ENCODE measurements at places on chromosomes 5 and 9. TPM values are rescaled to one million over a fixed set of nuclear protein-coding genes. Genes with fewer than 3 reads are reported as not detected.

DNA sequence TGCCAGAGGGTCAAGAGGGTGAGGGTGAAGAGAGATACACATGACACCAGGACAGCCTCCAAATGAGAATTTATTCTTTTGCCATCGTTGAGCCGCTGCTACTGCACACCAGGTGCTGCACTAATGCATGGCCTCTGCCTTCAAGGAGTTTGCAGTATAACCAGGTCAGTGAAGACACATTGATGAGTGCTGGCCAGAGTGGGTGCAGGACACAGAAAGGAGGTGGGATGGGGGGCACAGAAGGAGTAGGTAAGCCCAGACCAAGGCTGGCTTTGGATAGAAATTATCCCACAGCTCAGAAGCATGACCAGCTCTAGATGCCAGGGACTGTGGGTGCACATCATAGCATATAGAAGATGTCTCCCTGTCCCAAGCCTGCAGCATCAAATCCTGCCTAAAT, 38.0 kb downstream of the FOXI1 start:
- H3K4me3 ChIP-seq = no peak overlapping the region

GRCh38 chr9:124004593-124004992, 7.0 kb upstream of the LHX2 start:
- H3K27ac ChIP-seq = no peak overlapping the region
- H3K36me3 ChIP-seq = no peaks in the 10 kb centered on the region
- H3K4me1 ChIP-seq = peaks cover 30% of the 10 kb centered on the region
- no peak for DNase-seq

CDKN2B gene
- total RNA-seq = 1.3 TPM

DNA sequence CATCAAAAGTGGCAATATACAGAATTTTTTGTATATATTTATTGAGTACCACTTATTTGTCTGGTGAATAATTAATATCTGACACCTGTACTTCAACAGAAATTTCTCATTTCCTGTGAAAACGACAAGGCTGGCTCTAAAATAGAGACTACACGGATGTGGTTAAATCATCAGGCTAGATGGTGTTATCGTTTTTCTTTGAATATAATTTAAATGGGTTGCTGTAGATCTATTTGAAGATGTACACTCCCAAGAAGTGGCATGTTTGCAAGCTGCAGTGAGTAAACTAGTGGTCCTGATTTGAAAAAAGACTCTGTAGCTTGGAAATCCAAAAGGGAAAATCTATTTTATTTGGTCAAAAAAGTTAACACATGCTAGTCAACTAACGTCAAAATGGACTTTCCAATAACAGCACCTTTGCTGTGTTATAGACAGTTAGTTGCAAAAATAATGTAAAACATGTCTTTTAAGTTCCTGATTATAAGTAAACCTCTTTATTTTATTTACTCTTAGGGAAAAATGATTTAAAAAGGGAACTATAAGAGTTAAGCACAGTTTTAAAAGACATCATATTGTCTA, 13.8 kb downstream of the ST8SIA4 start:
- DNase-seq = no peak
- peaks cover 17% of the 10 kb centered on the region for H3K36me3 ChIP-seq
- H3K27me3 ChIP-seq = no peaks in the 10 kb centered on the region
- peaks cover 72% of the 10 kb centered on the region for H3K4me1 ChIP-seq

DNA sequence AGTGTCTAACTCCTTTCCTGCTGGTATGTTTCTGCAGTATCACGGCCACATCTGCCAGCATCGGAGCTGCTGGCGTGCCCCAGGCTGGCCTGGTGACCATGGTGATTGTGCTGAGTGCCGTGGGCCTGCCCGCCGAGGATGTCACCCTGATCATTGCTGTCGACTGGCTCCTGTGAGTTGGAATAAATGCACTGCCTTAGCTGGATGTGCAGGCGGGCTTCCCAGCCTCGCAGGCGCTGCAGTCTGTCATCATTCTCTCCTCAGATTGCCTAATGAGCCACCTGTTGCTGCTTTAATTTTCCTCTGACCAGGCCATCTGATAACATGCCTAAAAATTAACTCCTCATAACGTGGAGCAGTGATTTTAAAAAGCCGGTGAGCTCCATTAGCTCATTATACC, 79.1 kb upstream of the PLPP6 start:
- no peak for DNase-seq
- H3K4me1 ChIP-seq = no peaks in the 10 kb centered on the region
- H3K4me3 ChIP-seq = no peak overlapping the region
- no peaks in the 10 kb centered on the region for H3K36me3 ChIP-seq
- H3K27me3 ChIP-seq = no peaks in the 10 kb centered on the region

- no peak overlapping the region for H3K27ac ChIP-seq
- H3K4me1 ChIP-seq = no peaks in the 10 kb centered on the region
- H3K36me3 ChIP-seq = no peaks in the 10 kb centered on the region
Measured at GRCh38 chr9:82588301-82589180, 474.4 kb downstream of the RASEF start.

DNA sequence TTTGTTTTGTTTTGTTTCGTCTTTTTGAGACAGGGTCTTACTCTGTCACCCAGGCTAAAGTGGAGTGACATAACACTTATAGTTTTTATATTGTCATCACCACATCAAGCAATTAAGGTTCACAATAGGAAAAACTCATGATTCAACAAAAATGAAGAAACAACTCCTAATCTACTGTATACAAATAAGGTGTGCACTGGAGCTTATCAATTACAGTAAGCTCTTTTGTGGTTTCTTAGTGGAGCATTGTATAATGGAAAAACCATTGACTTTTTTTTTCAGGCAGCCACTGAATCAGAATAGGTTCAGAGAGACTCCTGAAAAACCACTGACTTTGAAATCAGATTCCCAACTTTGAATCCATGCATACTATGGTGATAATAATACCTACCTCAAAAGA, 10.8 kb upstream of the PLIN2 start:
- H3K4me1 ChIP-seq = peaks cover 23% of the 10 kb centered on the region
- no peak for DNase-seq
- no peak overlapping the region for H3K27ac ChIP-seq
- no peak overlapping the region for H3K4me3 ChIP-seq
- no peaks in the 10 kb centered on the region for H3K36me3 ChIP-seq

DNA sequence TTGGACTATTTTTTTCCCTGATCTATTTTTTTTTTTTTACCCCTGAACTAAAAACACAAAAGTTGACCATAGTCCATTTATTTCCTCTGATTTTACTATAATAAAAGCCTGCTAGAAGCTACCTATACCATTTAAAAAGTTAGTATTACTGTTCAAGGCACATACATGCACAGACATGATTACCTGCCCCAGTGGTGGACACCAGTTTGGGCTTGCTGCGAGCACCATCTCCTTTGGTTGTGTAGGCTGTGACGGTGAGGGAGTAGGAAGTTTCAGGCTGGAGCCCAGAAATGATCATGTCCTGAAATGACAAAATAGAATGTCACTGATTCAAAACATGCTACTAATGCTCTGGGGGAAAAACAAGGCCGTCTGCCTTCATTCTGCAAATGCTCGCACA, 693.1 kb upstream of the DMAC1 start:
- no peak for DNase-seq
- no peaks in the 10 kb centered on the region for H3K36me3 ChIP-seq
- H3K27ac ChIP-seq = no peak overlapping the region
- peaks cover 19% of the 10 kb centered on the region for H3K27me3 ChIP-seq

CCL28 gene
- total RNA-seq = 15.2 TPM

SEMA6A gene
- 0.23 TPM for total RNA-seq

SLC44A1 gene
- total RNA-seq = 10.0 TPM

CSF1R gene
- total RNA-seq = 1.2 TPM

SEMA5A gene
- total RNA-seq = 0.23 TPM

GRCh38 chr5:176870110-176870591, 29.0 kb downstream of the HK3 start:
- peaks cover 31% of the 10 kb centered on the region for H3K27me3 ChIP-seq
- peaks cover 7% of the 10 kb centered on the region for H3K36me3 ChIP-seq
- no peak overlapping the region for H3K27ac ChIP-seq
- DNase-seq = no peak
- H3K4me3 ChIP-seq = no peak overlapping the region

GGTA1 gene
- total RNA-seq = not detected

GFM2 gene
- total RNA-seq = 23.5 TPM

GRCh38 chr5:116539222-116539621, 35.4 kb downstream of the SEMA6A start:
- DNase-seq = no peak
- no peaks in the 10 kb centered on the region for H3K27me3 ChIP-seq

FER gene
- 15.5 TPM for total RNA-seq

DNA sequence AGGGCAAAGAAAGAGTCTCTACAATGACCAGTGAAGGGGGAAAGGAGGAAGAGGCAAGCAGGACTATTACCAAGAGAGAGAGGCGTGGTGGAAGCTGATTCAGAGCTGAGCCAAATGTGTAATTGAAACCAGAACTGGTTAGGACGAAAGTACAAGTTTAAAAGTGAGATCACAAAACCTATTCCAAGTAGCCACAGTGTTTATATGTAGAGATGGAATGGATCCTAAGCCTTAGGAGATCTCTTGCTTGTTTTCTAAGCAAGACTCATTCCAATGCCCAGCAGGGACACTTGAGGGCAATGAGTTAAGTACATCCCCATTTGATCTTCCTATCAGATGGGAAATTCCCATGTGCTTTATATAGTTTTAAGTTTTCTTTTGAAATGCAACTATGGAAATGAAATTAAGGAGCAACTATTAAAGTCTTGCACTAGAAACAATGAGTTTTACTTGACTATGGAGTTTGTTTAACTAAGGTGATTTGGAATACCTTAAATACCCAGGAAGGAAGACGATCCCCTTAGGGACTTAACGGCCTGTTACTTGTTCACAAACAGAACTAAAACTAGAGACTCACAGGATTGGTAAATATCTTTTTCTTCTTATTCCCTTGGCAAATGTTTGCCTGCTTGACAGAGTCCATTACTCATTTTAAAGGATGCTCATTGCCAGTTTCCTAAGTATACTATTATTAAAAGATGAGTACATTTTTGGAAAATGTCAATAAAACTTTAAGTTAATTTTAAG, 51.1 kb upstream of the SNX2 start:
- DNase-seq = peak; percentile 5
- no peak overlapping the region for H3K4me3 ChIP-seq
- H3K4me1 ChIP-seq = peaks cover 10% of the 10 kb centered on the region
- no peak overlapping the region for H3K27ac ChIP-seq

- H3K4me1 ChIP-seq = no peaks in the 10 kb centered on the region
- H3K4me3 ChIP-seq = no peak overlapping the region
- H3K27me3 ChIP-seq = no peaks in the 10 kb centered on the region
- no peaks in the 10 kb centered on the region for H3K36me3 ChIP-seq
- no peak for DNase-seq
- no peak overlapping the region for H3K27ac ChIP-seq
Measured at GRCh38 chr5:17326600-17327037, 109.2 kb downstream of the BASP1 start.

GRCh38 chr9:3873818-3874217, 348.0 kb upstream of the RFX3 start:
- peaks cover 32% of the 10 kb centered on the region for H3K27me3 ChIP-seq
- no peak overlapping the region for H3K27ac ChIP-seq
- peaks cover 8% of the 10 kb centered on the region for H3K4me1 ChIP-seq
- no peak for DNase-seq

DNA sequence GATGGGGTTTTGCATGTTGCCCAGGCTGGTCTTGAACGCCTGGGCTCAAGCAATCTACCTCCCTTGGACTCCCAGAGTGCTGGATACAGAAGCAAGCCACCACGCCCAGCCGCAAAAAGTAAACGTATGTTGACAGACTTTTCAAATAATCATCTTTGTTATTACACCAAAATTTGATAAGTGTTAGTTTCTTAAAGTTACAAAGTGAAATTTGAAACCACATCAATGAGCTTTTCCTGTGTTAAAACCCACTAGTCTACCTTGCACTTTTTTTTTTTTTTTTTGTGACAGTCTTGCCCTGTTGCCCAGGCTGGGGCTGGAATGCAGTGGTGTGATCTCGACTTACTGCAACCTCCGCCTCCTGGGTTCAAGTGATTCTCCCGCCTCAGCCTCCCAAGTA, 29.9 kb downstream of the SPACA9 start:
- H3K36me3 ChIP-seq = peaks cover 3% of the 10 kb centered on the region
- no peaks in the 10 kb centered on the region for H3K27me3 ChIP-seq

IQGAP2 gene
- total RNA-seq = 108 TPM

DNA sequence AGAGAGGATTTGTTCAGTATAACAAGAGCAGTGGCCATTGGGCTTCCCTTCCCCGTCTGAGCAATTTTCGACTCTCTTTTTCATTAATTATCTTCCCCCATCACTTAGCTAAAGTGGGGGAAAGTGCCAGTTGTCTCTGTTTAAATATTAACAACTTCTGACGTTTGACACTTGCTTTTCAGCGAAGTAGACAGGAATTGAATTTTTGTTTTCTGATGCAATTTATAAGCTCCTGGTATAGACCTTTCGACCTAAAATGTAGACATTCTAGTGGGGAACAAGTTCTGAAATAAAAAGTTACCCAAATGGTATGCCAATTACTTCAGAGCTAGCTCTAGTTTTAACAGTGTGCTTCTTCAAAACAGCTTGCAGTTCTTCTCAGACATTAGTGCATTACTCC, 100.6 kb downstream of the ITGA1 start:
- no peaks in the 10 kb centered on the region for H3K27me3 ChIP-seq
- no peaks in the 10 kb centered on the region for H3K36me3 ChIP-seq
- no peak for DNase-seq
- H3K4me1 ChIP-seq = no peaks in the 10 kb centered on the region

GRCh38 chr5:10709409-10709808, 51.6 kb downstream of the DAP start:
- no peak overlapping the region for H3K4me3 ChIP-seq
- DNase-seq = no peak
- no peaks in the 10 kb centered on the region for H3K36me3 ChIP-seq
- H3K4me1 ChIP-seq = peaks cover 41% of the 10 kb centered on the region

FOXI1 gene
- not detected for total RNA-seq

GRCh38 chr9:80093695-80094094, 521.9 kb downstream of the TLE4 start:
- H3K27me3 ChIP-seq = peaks cover 13% of the 10 kb centered on the region
- H3K36me3 ChIP-seq = peaks cover 2% of the 10 kb centered on the region
- no peak for DNase-seq
- H3K4me3 ChIP-seq = no peak overlapping the region
- no peak overlapping the region for H3K27ac ChIP-seq
- H3K4me1 ChIP-seq = peaks cover 20% of the 10 kb centered on the region

DNA sequence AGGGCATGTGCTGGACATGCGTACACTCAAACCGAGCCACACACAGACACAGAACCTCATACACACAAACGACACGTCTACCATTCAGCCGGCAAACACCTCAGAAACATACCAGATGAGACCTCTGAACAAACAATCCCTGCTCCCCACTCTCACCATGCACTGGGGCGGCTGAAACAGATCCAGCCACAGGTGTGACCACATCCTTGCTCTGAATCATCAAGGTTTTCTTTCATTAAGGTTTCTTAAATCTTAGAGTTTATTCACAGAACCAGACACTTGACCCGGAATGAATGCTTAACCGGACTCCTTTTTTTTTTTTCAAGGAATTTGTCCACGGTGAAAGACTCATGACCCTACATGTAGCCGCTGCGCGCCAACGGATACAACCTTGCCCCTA, 26.2 kb downstream of the TERT start:
- H3K4me3 ChIP-seq = no peak overlapping the region
- no peaks in the 10 kb centered on the region for H3K27me3 ChIP-seq
- peaks cover 19% of the 10 kb centered on the region for H3K4me1 ChIP-seq

- H3K27me3 ChIP-seq = no peaks in the 10 kb centered on the region
- no peak for DNase-seq
- H3K4me1 ChIP-seq = no peaks in the 10 kb centered on the region
- no peaks in the 10 kb centered on the region for H3K36me3 ChIP-seq
Measured at GRCh38 chr5:45179686-45180085, 370.9 kb downstream of the MRPS30 start.

Data from activated T-cell treated with anti-CD3 and anti-CD28 coated beads, Interleukin-2, amount 50 U/mL, for 72 hours (primary cell).